SK-N-SH (cell line): ENCODE measurements at places on chromosomes 6 and 20.

DNA sequence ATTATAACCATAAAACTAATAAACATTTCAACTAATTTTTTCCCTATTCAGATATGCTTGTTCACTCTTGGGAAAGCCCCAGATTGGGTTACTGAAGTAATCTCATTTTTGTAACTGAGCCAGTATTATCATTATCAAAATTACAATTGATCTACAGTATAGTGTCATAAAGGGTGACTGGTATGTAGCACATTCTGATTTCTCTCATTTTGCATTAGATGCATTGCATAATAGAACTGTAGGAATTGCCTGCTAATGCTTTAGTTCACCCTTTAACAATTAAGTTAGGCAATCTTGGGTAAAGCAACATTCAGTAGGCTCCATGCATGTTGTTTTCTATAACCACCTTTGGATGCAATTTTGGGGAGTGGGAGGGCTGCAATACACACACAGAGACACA is 150.8 kb upstream of the FLRT3 start:
- no peaks in the 10 kb centered on the region for H3K27me3 ChIP-seq
- DNase-seq, result no peak
- H3K36me3 ChIP-seq, result no peaks in the 10 kb centered on the region
- H3K4me1 ChIP-seq, result no peaks in the 10 kb centered on the region

DNA sequence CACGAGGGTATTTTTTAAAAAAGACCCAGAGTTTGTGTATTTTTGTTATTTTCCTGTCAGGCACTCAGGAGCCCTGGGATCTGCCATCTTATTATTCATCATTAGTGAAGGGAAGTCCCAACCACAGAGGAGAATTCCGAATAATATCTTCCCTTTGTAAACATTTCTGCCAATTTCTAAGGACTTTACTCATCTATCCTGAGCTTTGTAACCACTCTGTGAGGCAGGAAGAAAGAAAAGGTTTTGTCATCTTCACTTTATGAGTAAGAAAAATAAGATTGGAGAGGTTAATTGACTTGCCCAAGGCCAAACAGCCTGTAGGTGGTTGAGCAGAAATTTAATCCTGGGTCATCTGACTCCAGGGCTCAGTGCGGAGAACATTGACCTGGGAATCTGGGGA is 23.0 kb upstream of the IYD start:
- no peak overlapping the region for H3K27ac ChIP-seq
- peaks cover 4% of the 10 kb centered on the region; the same call in 1 of the 2 replicates for H3K27me3 ChIP-seq
- no peak overlapping the region for H3K4me3 ChIP-seq
- no peaks in the 10 kb centered on the region for H3K36me3 ChIP-seq
- no peak for DNase-seq
- no peaks in the 10 kb centered on the region for H3K4me1 ChIP-seq

- peaks cover 15% of the 10 kb centered on the region; the same call in 1 of the 2 replicates for H3K4me1 ChIP-seq
- DNase-seq, result no peak
- H3K27me3 ChIP-seq, result no peaks in the 10 kb centered on the region
- H3K36me3 ChIP-seq, result no peaks in the 10 kb centered on the region; the same call in 1 of the 2 replicates
- no peak overlapping the region for H3K27ac ChIP-seq
These were observed 104.1 kb downstream of the TCP11 start for GRCh38 chr6:35036828-35037663.

DNA sequence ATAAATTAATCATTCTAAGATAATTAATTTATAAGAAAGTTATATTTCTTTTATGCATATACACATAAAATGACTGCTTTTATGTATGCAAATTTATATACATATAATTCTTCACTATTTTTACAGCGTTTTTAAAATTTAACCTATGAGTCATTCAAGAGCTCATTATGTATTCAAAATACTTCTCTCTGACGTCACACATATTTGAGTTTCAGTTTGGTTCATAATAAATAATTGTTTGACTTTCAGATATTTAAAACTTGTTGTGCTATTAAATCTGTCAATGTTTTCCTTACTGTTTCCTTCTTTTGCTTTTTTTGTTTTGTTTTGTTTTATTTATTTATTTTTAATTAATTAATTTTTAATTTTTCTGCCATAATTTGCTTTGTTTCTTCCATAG is 467.5 kb upstream of the ADGRB3 start:
- no peak for DNase-seq
- H3K4me3 ChIP-seq, result no peak overlapping the region
- no peaks in the 10 kb centered on the region for H3K36me3 ChIP-seq

DNA sequence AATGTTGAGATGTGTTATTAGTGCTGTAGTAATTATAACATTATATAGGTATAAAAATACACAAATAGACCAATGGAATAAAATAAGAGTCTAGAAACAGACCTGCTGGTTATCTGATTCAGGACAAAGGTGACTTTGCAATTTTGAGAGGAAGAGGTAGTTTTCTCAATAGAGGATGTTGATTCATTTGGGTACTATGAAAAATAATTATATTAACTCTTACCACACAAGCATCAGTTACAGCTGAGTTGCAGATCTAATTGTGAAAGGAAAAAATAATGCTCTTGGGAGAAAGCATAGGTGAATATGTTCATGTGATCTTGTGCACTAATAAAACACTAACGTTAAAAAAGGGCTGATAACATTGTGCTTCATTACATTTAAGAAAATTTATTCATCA is 103.0 kb downstream of the BCKDHB start:
- H3K27ac ChIP-seq, result no peak overlapping the region
- H3K4me3 ChIP-seq, result no peak overlapping the region
- peaks cover 20% of the 10 kb centered on the region for H3K36me3 ChIP-seq
- no peak for DNase-seq

DNA sequence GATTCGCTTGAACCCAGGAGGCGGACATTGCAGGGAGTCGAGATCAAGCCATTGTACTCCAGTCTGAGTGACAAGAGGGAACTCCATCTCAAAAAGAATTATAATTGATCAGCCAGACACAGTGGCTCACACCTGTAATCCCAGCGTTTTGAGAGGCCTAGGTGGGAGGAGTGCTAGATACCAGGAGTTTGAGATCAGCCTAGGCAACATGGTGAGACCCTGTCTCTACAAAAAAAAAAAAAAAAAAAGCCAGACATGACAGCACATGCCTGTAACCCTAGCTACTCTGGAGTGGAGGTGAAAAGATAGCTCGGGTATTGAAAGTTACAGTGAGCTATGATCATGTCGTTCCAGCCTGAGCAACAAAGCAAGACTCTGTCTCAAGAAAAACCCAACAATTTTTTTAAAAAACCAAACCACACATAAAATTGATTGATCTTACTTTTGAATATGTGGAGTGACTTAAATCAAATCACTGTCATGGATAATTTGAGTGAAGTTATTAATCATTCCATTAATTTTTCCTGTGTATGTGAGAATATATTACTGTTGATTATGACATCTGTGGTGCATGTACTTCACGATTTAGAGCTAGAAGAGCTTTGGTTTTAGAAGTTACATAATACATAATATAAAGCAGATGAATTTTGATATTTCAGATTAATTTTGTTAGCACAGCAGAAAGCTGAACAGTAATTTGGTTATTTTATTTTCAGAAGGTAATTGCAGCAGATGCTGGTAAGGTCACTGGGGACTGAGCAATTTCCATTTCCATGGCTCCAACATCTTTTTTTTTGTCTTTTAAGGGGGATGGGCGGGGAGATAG is 34.4 kb downstream of the NCOA7 start:
- peak; percentile 50 for DNase-seq
- no peak overlapping the region for H3K4me3 ChIP-seq
- peaks cover 10% of the 10 kb centered on the region for H3K36me3 ChIP-seq
- no peaks in the 10 kb centered on the region for H3K27me3 ChIP-seq

DNA sequence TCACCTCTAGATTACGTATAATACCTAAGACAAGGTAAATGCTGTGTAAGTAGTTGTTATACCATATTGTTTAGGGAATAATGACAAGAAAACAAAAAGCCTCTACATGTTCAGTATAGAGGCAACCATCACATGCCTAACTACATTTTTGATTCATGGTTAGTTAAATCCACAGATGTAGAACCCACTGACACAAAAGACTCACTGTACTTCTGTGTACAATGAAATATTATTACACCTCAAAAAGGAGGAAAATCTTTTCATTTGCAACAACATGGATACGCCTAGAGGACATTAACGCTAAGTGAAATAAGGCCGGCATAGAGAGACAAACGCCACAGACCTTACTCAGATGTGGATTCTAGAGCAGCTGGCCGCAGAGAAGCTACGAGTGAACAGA is 50.5 kb downstream of the NINL start:
- H3K4me1 ChIP-seq, result peaks cover 14% of the 10 kb centered on the region; the same call in 1 of the 2 replicates
- no peaks in the 10 kb centered on the region for H3K27me3 ChIP-seq

GRCh38 chr6:56055081-56055704 is 179.8 kb upstream of the BMP5 start:
- no peaks in the 10 kb centered on the region; the same call in 1 of the 2 replicates for H3K4me1 ChIP-seq
- no peak for DNase-seq
- no peak overlapping the region for H3K4me3 ChIP-seq
- no peaks in the 10 kb centered on the region for H3K36me3 ChIP-seq
- H3K27me3 ChIP-seq, result no peaks in the 10 kb centered on the region
- H3K27ac ChIP-seq, result no peak overlapping the region

- no peaks in the 10 kb centered on the region for H3K27me3 ChIP-seq
- H3K36me3 ChIP-seq, result no peaks in the 10 kb centered on the region
- peaks cover 6% of the 10 kb centered on the region; the same call in 1 of the 2 replicates for H3K4me1 ChIP-seq
- H3K4me3 ChIP-seq, result no peak overlapping the region
These were observed 48.2 kb downstream of the SSR1 start for GRCh38 chr6:7264686-7265384.

- no peak overlapping the region for H3K4me3 ChIP-seq
- H3K36me3 ChIP-seq, result no peaks in the 10 kb centered on the region
- no peaks in the 10 kb centered on the region for H3K27me3 ChIP-seq
- DNase-seq, result no peak
- H3K4me1 ChIP-seq, result peaks cover 28% of the 10 kb centered on the region; the same call in 1 of the 2 replicates
These were observed 47.4 kb upstream of the STX16 start for GRCh38 chr20:58603721-58604120.

DNA sequence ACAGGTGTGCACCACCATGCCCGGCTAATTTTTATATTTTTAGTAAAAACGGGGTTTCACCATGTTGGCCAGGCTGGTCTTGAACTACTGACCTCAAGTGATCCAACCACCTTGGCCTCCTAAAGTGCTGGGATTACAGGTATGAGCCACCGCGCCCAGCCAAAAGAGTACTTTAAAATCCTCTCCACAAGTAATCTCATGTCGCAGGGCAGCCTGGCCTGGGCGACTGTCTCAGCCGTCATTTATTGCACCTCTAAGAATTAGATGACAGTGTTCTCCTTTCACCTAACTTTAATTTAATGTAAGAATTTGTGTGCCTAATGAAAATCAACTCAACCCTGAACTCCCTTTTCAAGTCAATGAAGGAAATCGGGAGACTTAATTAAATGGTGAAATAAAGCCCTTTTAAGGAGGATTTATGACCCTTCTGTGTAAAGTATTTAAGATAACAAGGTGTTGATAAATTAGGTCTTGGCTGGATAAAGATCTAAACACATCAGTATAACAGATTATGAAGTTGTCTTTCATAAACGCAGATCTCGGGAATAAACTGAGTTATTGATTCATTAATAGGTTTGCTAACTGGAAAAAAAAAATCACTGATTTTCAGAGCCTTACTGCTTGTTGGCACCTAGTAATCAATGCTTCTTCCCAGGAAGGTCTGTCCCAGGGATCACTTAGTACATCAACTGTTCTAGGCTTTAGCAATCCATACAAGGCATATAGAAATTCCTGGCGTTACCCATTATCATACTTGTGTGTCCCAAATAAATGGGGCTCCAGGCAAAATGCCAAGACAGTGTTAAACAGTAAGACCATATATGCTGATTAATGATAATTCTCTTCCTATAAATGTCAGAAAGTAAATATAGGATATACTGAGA is 209.3 kb downstream of the GMDS start:
- H3K27ac ChIP-seq, result no peak overlapping the region
- no peak overlapping the region for H3K4me3 ChIP-seq
- H3K4me1 ChIP-seq, result peaks cover 10% of the 10 kb centered on the region
- H3K36me3 ChIP-seq, result no peaks in the 10 kb centered on the region

DNA sequence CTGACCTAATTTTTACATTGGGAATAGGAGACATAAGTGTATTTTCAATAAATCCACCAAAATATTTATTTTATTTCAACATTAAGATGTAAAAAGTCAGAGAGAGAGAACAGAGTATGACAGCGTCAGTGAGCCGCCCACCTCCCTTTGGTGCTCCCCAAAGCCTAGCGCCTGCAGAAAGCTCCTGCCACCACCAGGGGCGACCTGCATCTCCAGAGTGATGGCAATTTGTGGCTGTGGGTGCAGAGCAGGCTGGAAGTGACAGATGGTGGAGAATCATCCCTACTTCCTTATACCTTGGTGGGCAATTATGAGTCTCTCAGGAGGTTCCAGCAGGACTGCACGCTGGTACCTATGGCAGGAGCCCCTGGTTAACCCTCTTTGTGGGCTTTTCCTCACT is 87.3 kb downstream of the PTPRT start:
- H3K4me3 ChIP-seq, result no peak overlapping the region
- H3K36me3 ChIP-seq, result no peaks in the 10 kb centered on the region
- DNase-seq, result peak; percentile 32
- H3K27ac ChIP-seq, result no peak overlapping the region
- H3K4me1 ChIP-seq, result no peaks in the 10 kb centered on the region

GRCh38 chr6:104958178-104959025 is 1.5 kb downstream of the LIN28B start:
- DNase-seq, result no peak
- H3K4me3 ChIP-seq, result peak overlapping the region; percentile 64
- H3K36me3 ChIP-seq, result peaks cover 5% of the 10 kb centered on the region; the same call in 1 of the 2 replicates
- H3K27ac ChIP-seq, result no peak overlapping the region
- H3K27me3 ChIP-seq, result peaks cover 4% of the 10 kb centered on the region; the same call in 1 of the 2 replicates

- no peaks in the 10 kb centered on the region for H3K27me3 ChIP-seq
- peaks cover 39% of the 10 kb centered on the region for H3K4me1 ChIP-seq
- peaks cover 43% of the 10 kb centered on the region for H3K36me3 ChIP-seq
- peak overlapping the region; percentile 90 for H3K27ac ChIP-seq
- DNase-seq, result peak; percentile 89
These were observed 60.7 kb downstream of the SYNJ2 start for GRCh38 chr6:158042245-158042798.

DNA sequence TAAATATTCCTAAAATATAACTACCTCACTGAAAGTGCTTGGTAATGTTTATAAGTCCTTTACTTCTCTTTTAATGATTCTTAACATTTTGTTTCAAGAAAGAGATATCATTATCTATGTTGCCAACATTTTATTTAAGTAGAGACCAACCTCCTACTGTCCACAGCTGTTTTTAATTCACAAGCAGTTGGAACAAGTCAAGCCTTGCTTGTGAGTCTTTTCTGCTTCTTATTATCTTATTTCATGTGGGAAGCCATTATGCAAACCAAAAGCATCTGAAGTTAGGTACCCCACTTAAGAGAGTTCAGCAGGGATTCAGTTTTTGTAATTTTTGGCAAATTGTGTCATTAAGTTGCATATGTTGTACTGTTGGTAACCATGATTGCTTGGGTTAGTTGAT is 1714.5 kb downstream of the GRIK2 start:
- no peaks in the 10 kb centered on the region for H3K27me3 ChIP-seq
- H3K4me1 ChIP-seq, result no peaks in the 10 kb centered on the region
- H3K36me3 ChIP-seq, result no peaks in the 10 kb centered on the region
- no peak overlapping the region; the same call in 1 of the 2 replicates for H3K27ac ChIP-seq

DNA sequence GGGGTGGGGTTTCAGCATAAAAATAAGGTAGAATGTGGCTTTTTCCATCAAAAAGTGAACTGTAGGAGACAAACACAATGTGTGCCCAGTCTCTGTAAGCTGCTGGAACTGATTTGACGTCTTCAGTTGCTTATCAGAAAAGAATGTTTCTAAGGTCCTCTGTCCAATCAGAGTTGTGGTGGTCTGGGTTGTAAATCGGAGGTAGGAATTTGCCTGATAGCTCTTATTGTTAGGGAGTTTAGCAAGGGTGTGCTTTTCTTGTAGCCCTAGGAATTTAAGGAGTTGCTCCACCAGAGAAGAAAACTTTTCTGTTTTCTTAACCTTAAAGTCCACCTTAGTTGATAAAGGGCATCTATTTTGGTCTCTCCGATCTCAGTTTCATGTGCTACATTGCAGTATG is 10.4 kb upstream of the SSTR4 start:
- no peak overlapping the region for H3K27ac ChIP-seq
- H3K4me3 ChIP-seq, result no peak overlapping the region
- no peak for DNase-seq
- no peaks in the 10 kb centered on the region for H3K36me3 ChIP-seq
- peaks cover 11% of the 10 kb centered on the region; the same call in 1 of the 2 replicates for H3K27me3 ChIP-seq
